Activated CD4-positive, alpha-beta T cell treated with anti-CD3 and anti-CD28 coated beads, Interleukin-2, amount 50 U/mL, for 1 hour (primary cell): ENCODE measurements at places on chromosomes 16 and 17.
A peak's percentile ranks its signal among the peaks of the same experiment; 100 is the strongest.

DNA sequence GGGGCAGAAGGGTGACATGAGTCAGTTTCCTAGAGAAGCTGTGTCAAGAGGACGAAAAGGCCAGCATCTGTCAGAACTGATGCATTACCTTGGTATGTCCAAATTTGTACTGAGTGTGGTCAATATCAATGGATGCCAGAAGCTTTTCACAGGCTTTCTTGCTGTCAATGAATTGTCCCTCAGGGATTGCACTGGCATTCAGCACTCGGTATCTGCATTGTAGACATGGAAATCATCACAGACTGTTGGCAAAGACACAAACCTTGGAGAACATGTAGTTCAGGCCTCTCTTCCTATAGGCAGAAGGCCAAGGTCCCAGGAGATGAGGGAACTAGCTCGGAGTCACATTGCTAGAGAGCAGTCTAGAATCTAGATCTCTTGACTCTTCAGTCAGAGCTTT is 16.6 kb downstream of the MYH3 start:
- no peak for DNase-seq

DNA sequence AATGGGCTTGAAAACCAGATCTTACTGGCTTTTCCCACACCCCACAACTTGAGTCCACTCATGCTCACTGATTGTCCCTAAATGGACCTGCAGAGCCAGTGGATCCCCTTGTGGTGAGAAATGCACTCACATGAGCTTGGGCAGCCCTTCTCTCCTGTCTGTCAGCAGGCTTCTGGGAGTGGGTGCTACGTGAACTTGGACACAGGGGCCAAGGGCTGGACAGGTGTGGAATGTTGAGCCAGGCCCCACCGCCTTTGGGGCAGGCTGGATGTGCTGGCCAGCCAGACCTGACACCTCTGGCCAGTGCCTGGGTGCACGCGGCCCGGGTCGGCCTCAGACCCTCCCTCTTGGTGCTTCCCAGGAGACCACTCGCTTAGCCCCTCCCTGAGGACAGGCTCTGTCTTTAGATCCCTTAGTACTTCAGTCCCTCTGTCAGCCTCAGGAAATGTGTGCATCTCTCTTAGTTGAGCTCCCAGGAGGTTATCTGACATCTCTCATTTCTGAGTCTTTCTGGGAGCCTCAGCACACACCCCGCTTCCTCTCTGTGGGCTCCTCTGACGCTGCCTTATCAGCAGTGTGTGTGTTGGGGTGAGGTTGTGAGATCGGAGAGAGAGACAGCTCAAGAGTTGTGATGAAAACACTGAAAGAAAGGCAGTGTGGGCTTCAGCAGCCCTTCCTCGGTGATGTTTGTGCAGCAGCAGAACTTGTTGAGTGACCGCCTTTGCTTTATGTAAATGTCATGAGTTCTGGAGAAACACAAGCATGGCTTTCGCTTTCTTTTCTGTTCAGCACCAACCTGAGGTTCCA is 117.0 kb downstream of the RAB11FIP4 start:
- DNase-seq: peak; percentile 57

- DNase-seq: no peak
Measured at GRCh38 chr17:65418622-65419021, 142.8 kb downstream of the AXIN2 start.

GRCh38 chr17:6231465-6231864 is 161.3 kb downstream of the WSCD1 start:
- DNase-seq: no peak

DNA sequence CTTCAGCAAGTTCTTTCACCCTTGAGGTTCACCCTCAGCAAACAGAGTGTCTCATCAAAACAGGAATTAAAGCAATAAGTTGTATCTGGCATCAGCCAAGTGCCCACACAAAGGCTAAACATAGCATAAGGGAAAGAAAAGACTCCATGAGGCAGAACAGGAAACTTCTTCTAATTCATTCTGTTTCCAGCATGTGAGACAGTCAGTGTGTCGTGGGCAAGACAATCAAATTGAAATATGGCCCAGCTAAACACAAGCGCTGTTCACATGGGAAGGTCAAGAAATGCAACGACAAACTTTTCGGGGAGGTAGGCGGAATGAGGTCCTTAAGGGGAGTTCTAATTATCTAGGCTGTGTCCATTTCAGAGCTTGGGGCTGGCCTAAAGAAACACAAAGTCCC is 393.4 kb downstream of the HAPSTR1 start:
- DNase-seq: no peak

DNA sequence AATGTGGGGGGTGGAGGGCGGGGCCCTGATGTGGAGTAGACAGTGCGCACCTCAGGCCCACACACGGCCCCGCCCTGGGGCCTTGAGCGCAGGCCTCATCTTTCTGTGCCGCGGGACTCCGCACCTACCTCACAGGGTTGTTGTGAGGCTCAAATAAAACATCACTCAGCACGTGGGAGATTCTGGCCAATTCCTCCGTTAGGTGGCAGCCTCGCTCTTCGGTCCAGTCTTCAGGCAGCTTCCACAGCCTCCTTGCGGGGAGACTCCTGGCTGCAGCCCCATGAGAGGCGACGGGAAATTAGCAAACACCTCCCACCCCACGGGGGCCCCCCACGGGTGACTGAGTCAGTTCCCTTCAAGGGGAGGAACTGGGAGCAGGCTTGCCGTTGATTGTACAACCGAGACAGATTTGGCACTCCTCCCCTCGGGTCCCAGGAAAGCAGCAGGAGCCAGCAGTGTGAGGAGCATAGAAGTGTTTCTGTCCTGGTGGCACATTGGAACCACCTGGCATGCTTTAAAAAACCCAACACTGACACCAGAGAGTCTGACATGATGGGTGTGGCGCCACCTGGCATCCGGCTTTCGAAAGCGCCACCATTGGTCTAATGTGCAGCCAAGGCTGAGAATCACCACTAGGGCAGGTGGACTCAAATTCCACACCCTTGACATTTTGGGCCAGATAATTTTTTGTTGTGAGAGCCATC is 7.6 kb downstream of the MRM1 start:
- no peak for DNase-seq

DNA sequence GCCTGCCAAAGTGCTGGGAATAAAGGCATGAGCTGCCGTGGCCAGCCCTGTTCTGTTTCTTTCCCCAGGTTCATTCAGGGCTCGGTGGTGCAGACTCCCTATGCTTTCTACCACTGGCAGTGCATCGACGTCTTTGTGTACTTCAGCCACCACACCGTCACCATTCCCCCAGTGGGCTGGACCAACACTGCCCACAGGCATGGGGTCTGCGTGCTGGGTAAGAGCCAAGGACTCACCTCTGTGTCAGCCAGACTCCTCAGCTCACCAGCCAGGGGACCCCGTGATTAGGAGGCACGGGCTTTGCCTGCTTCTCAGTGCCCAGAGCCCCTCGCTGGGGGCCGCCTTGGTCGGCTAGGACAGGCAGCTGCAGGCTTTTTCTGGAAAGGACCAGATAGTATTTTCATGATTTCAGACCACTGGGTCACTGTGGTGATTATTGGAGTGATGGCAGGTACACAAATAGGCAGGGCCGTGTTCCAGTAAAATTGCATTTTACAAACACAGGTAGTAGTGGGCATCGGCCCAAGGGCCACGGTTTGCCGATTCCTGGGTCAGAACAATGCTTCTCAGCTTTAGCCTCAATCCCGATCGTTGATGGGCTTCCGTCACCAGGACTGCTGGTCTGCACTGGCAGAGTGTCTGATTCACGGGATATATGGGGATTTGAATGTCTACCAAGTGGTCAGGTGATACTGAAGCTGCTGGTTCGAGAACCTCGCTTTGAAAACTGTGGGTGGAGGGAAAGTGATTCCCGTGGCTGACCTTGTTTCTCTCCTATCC is 5.0 kb downstream of the ENGASE start:
- no peak for DNase-seq

DNA sequence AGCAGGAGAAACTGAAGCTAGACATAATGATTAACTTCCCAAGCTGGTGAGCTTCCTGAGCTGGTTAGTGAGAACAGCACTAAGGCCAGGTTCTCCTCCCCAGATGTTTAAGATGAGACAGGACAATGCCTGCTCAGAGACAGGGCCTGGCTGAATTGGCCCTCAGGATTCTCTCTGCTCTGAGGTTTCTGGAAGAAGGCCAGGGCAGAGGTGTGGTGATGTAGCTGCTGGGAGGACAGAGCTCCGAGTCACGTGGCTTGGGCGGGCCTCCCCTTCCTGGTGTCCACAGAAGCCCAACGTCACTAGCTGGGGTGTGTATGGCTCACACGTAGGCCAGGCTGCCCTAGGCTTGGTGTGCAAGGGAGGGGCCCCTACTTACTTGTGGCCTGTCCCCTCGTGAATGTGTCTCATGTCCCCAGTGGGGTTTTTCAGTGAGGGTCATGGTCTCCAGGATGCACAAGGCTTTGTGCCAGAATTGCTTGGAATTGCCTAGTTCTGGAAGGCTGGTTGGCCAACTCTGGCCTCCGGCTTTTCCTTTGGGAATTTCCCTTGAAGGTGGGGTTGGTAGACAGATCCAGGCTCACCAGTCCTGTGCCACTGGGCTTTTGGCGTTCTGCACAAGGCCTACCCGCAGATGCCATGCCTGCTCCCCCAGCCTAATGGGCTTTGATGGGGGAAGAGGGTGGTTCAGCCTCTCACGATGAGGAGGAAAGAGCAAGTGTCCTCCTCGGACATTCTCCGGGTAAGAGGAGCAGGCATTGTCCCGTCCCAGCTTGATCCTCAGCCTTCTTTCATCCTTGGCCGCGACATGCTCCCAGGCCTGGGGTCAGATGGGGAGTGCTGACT is 3.4 kb downstream of the NOD2 start:
- peak; percentile 52 for DNase-seq

- DNase-seq: no peak
Measured at GRCh38 chr16:73846356-73846755, 450.3 kb upstream of the PSMD7 start.

DNA sequence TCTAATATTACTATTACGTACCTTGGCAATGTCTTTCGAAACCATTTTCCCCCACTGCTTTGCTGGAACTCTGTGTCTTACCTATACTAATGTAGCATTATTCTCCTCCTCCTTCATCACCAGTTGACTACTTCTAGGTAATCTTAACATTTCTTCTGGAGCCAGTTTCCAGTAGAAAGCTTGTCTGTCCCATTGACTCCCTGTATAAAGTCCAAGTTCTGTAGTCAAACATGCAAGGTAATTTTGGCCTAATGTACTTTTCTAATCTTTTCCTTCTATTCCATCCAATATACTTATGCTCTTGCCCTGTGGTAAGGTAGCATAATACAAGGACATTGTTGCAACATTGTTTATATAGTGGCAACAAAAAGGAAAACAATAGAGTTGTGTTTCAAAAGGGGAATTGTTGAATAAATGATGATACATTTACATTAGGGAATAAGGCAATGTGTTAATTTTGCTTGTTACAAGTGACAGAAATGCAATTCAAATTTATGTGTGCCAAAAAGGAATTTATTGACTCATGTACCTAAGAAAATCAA is 27.9 kb downstream of the OMG start:
- no peak for DNase-seq

- no peak for DNase-seq
Measured at GRCh38 chr16:31063843-31064611, 10.0 kb downstream of the ZNF668 start.
